ENCODE measurements at places on chromosomes 5 and 9.

GRCh38 chr5:159410480-159410879 is 80.2 kb upstream of the IL12B start:
- no peak for DNase-seq

DNA sequence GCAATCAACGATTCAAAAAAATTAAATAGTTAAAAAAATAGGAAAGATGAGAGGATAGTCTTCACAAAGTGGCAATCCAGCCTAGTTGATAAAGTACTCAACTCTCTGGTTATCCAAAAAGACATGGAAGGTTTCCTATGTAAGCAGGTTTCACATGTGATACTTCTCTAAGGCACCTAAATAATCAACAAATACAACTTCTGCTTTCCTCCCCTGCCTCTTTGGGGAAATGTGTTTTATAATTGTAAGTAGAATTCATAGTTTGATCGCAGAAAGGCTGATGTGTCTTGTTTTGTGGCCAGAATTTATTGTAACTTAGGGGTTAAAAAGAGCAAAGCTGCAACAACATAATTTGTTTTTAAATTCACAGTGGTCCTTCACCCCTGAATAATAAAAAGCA is 855.5 kb upstream of the DMAC1 start:
- DNase-seq: no peak

GRCh38 chr9:132517815-132518550 is 64.4 kb upstream of the BARHL1 start:
- DNase-seq: no peak

- DNase-seq: no peak
Measured at GRCh38 chr5:94010814-94011213, 269.4 kb upstream of the POU5F2 start.

GRCh38 chr5:1410156-1411014 is 34.9 kb downstream of the SLC6A3 start:
- DNase-seq: no peak

- no peak for DNase-seq
Measured at GRCh38 chr9:76298521-76299144, 95.6 kb downstream of the RFK start.

DNA sequence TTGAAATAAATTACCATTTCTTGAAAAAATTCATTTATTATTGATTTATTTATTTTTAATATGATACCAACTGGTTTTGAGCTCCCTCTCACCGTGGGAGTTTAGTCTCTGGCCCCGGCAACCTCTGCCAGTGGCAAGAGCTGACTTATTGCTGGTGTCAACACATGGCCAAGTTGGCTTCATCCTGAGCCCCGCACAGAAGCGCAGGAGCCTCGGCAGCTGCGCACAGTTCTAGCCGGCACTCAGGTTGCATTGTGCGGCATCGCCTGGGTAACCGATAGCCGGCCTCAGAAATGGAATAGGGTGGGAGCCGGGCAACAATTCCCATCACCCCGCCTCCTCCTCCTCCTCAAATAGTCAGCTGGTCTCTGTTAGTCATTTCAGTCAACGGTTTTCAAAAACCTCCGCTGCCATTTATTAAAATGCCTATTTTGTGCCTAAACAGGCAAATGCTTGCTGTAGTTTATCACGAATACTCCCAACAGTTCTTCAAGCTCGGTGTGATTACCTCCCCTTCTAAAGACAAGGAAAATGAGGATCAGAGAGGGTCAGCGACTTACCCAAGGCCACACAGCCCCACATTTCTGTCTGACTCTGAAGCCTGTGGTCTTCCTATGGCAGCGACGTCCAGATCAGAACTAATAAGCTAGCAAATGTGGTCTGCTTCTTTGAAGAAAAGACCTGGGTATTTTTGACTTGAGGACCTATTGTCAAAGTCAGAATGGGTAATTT is 15.7 kb upstream of the MSX2 start:
- no peak for DNase-seq

GRCh38 chr9:115170358-115171073 is 52.6 kb upstream of the TNC start:
- DNase-seq: no peak

DNA sequence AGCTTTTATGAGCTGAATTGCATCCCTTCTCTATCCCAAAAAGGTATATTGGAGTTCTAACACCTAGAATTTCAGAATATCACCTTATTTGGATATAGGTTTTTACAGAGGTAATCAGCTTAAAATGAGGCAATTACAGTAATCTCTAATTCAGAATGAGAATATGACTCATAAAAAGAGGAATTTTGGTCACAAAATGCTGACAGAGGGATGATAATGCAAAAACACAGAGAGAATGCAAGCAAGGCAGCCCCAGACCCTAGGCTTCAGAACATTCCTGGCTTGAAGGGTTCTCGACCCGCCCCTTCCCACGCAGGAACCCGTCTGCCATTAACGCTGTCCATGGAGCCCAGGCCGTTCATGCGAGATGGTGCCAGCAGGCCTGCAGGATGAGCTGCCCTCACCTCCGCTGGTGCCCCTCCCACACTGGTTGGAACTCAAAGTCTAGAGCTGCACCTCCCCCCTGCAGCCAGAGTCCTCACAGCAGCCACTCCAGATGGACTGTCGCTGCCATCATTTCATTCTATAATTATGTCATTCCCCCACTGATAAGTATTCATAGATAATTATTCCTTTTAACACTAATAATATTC is 1173.4 kb upstream of the ACO1 start:
- no peak for DNase-seq

GRCh38 chr5:110873773-110874437 is 135.1 kb downstream of the SLC25A46 start:
- DNase-seq: no peak

GRCh38 chr5:8522646-8523045 is 653.7 kb downstream of the MTRR start:
- no peak for DNase-seq

GRCh38 chr5:128842241-128842640 is 123.0 kb upstream of the SLC27A6 start:
- DNase-seq: no peak

- DNase-seq: no peak
Measured at GRCh38 chr5:89302102-89302891, 419.3 kb upstream of the MEF2C start.

DNA sequence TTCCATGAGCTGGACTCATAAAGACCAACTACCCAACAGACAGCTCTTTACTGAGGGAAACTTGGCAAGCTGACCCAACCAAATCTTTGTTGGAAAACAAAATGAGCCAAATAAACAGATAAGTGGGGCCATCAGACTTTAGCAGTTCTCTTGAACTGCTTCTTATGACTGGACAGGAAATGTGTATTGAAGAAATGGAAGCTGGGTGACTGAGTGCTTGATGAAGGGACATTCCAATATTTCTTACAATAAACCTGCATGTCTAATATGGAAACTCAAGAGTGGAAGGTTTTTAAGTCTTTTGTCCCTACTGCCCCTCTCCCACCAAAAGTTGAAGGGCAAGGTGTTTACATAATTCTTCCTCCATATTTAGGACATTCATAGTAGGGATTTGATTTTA is 218.8 kb upstream of the NR4A3 start:
- DNase-seq: no peak

- no peak for DNase-seq
Measured at GRCh38 chr5:41143131-41143901, 70.0 kb downstream of the C6 start.

DNA sequence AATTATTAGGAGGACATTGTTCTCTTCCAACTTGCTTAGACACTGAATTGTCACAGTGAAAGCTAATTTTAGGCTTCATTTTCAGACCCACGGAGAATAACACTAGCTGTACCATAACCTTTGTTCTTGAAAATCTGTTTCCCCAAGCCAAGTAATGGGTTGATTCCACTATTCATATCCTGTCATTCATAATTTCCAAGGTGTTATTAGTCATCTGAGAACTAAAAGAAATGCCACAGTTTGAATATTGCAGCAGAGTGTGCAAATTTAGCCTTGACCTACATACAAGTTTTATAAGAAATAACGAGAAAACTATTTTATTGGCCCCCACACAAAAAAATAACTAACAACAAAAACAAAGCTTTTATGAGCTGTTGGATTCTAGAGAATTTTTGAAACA is 148.5 kb upstream of the TYRP1 start:
- DNase-seq: no peak

DNA sequence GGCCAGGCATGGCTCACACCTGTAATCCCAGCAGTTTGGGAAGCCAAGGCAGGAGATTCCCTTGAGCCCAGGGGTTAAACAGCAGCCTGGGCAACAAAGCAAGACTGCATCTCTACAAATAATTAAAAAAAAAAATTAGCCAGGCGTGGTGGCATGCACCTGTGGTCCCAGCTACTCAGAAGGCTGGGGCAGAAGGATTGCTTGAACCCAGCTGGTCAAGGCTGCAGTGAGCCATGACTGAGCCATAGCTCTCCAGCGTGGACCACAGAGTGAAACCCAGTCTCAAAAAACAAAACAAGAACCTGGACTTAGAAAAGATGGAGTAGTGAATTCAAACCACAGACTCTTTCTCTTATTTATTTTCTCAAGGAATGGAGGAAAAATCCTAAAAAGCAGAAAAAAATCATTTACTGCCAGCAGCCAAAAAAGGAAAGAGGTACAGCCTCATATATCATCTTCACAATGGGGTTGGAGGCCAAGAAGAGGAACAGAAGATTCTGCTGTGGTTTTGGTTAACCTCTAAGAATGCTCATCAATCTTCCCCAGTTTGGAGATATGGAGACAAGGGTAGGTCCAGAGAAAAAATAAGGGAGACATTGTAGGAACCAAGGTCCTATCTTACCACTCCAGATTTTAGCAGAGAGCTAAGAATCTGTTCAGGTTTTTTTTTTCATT is 40.0 kb upstream of the MYO10 start:
- DNase-seq: no peak

DNA sequence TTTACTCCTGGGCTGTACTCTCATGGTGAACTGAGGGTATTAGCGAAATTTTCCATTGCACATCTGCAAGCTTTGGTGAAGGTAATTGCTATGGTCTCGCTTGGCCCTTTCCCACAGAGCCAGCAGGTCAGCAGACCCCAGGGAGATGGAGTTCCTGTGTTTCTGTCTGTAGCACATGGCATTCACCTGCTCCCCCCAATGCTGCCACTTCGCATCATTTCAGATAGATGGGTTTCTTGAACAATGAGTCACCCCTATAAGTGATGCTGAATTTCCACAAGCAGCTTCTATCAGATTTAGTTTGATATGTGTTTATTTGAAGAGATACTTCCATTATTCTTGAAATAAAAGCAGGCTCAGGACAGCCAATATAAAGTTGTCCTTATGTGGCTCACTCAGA is 117.8 kb downstream of the ERCC6L2 start:
- no peak for DNase-seq

DNA sequence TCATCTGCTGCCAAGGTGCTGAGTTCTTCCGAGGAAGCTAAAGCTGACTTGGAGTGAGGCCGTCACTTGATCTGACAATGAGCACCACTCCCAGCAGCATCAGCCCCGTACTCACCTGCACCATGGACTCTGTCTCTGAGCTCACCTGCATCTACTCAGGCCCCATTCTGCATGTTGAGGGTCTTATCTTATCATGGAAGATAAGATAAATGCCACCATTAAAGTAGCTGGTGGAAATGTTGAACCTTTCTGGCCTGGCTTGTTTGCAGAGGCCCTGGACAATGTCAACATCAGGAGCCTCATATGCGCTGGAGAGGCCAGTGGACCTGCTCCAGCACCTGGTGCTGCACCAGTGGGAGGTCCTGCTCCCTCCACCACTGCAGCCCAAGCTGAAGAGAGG is 35.0 kb upstream of the HMGCS1 start:
- no peak for DNase-seq

DNA sequence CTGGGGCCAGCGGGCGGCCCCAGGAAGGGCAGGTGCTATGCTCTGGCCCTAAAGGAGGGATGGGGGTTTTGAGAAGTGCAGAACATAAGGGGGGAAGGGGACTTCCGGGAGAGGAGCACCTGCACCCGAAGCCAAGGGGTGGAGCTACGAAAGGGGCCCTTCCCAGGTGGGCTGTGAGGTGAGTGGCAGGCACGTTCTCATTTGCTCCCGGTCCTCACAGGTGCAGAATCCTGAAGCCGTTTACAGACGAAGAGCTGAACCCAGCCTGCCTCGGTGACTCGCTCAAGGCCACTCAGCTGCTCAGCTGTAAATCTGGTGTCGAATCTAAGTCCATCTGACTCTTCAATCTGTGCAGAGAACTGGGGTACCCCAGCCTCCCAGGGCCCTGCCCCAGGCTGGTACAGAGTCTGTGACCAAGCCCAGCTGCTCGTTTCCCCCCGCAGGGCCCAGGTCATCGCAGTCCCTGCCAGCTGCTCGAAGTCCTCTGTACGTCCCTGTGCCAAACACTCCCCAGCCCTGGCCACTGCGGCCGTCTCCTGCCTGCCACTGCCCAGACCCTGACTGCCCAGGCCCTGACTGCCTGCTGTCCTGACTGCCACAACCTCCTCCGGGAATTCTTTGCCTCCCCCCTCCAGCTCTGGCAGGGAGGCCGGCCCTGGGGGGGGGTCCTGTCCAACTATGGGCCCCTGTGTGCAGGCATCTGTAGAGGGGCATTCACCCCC is 53.8 kb upstream of the RXRA start:
- no peak for DNase-seq

GRCh38 chr9:8860086-8860485 is 1060.5 kb upstream of the DMAC1 start:
- DNase-seq: no peak

DNA sequence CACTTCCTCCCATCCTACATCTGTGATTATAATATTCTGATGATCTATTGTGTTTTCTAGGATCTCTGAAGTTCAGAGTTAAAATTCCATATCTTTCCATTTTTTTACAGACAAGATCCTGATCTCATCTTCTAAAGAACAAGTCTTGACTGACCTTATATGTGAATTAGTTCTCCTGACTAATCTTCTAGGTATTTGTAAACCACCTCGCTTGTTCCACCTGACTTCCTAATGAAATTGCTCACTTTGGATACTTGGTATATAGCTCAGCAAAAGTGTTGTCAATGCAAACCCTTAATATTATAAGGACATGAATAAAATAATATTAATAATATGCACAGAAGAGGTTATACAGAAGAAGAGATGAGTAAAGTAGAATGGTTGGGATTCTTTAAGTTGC is 68.2 kb upstream of the NR4A3 start:
- no peak for DNase-seq

- DNase-seq: no peak
Measured at GRCh38 chr5:143239882-143240518, 163.5 kb downstream of the NR3C1 start.

- no peak for DNase-seq
Measured at GRCh38 chr5:113817683-113818082, 304.2 kb downstream of the YTHDC2 start.

Data from activated T-helper 1 cell treated with anti-CD3 and anti-CD28 coated beads, Interleukin-2, amount 50 U/mL, for 16 hours (primary cell).